Kasumi-1 (cell line): ENCODE measurements at places on chromosomes 4 and X.

GRCh38 chrX:16113978-16114565, 9.3 kb upstream of the GRPR start:
- DNase-seq: no peak

DNA sequence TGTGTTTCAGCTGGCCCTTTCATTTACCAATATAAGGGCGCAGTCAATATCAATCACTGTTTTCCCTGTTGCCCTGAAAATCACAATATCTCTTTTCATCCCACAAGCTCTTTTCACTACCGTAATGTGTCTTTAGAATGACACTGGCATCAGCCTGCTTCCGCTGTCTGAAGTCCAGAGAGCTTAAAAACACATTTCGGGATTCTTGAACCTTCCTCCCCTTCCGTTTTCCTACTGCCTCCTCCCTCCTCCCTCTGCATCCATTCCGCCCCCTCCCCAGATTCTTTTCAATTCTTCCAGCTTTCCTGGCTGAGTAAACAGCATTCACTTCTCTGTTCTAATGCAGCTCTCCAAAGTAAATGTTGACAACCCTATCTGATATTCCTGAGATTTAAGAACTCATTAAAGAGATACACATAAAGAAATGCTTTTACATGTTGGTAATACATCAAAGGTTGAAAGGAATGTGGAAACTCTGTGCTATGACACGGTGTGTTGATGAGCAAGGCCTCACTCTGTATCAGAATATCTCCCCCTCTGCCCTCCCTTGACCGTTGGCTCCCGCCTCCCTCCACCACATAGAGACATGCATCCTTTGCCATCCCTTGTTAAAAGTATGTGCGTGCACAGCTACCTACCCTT, 83.5 kb upstream of the SPRY1 start:
- no peak for DNase-seq

DNA sequence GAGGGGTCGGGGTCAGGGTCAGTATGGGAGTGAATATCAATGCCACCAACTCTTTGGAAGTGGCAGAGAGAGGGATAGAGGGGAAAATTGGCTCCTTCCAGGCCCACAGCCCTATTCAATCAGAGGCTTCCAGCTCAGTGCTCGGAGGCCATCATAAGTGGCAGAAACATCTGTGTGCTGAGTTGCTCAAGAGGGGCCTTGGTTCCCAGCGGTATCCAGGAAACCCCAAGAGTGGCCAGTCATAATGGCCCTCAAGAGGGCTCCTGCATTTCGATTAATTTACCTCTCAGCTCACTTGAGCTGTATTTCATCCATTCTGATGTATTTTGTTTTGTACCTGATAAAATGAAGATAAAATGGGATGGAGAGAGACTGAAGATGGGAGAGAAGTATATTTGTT, 154.3 kb upstream of the EOLA2 start:
- no peak for DNase-seq

GRCh38 chrX:72201836-72202536, 20.4 kb downstream of the PIN4 start:
- DNase-seq: no peak

GRCh38 chrX:134461437-134461836, 1.5 kb downstream of the HPRT1 start:
- no peak for DNase-seq

- DNase-seq: no peak
Measured at GRCh38 chrX:131853440-131853839, 169.7 kb upstream of the STK26 start.

DNA sequence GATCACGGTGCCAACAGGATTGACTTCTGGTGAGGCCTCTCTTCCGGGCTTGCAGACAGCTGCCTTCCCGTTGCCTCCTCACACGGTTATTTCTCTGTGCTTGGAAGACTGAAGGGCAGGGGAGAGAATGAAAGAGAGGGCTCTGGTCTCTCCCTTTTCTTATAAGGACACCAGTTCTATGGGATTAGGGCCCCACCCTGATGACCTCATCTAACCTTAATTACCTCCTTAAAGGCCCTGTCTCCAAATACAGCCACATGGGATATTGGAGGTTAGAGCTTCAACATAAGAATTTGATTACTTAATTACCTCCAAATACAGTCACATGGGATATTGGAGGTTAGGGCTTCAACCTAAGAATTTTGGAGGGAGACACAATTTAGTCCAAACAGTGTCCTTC, 46.5 kb downstream of the EVC start:
- DNase-seq: no peak
